ENCODE measurements at places on chromosomes 3 and 15.

DNA sequence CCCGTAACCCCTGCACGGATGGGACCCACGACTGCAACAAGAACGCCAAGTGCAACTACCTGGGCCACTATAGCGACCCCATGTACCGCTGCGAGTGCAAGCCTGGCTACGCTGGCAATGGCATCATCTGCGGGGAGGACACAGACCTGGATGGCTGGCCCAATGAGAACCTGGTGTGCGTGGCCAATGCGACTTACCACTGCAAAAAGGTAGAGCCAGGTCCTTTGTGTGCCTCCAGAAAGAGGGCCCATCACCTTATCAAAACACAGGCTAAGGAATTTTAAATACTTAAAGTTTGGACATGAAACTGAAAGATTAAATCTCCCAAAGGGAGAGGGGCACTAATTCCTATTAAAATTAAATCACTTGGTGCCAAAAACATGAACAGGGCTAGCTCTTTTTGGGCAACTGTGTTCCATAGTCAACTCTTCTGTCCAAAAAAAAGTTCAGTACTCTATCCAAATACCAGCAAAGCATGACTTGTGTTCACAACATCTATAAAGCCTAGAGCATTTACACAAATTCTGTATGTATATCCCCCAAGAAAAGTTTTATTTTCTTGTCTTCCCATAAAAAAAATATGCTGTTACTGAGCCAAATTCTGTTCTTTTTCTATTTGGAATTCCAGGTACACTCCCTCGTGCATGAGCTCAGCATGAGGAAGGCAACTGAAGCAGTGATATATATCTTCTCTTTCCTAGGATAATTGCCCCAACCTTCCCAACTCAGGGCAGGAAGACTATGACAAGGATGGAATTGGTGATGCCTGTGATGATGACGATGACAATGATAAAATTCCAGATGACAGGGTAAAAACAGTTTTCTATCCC, 9.2 kb downstream of the THBS1 start:
- DNase-seq = no peak
- H3K36me3 ChIP-seq = peaks cover 100% of the 10 kb centered on the region
- peaks cover 9% of the 10 kb centered on the region for H3K4me1 ChIP-seq
- H3K27me3 ChIP-seq = no peaks in the 10 kb centered on the region
- H3K27ac ChIP-seq = no peak overlapping the region

- H3K27ac ChIP-seq = no peak overlapping the region
- no peaks in the 10 kb centered on the region for H3K36me3 ChIP-seq
- DNase-seq = no peak
- no peaks in the 10 kb centered on the region for H3K27me3 ChIP-seq
- no peaks in the 10 kb centered on the region for H3K4me1 ChIP-seq
These were observed 12.1 kb downstream of the TMOD3 start for GRCh38 chr15:51841406-51842040.

- H3K27ac ChIP-seq = no peak overlapping the region
- no peak for DNase-seq
- no peaks in the 10 kb centered on the region for H3K4me1 ChIP-seq
- no peak overlapping the region for H3K4me3 ChIP-seq
- H3K36me3 ChIP-seq = no peaks in the 10 kb centered on the region
These were observed 2.6 kb upstream of the ACOX2 start for GRCh38 chr3:58539626-58540025.

- no peaks in the 10 kb centered on the region for H3K36me3 ChIP-seq
- H3K4me3 ChIP-seq = no peak overlapping the region
- DNase-seq = no peak
- H3K4me1 ChIP-seq = no peaks in the 10 kb centered on the region
- H3K27me3 ChIP-seq = no peaks in the 10 kb centered on the region
These were observed 100.6 kb downstream of the IL1RAP start for GRCh38 chr3:190614226-190615059.

GRCh38 chr3:138172625-138173024, 2.1 kb downstream of the DBR1 start:
- H3K27me3 ChIP-seq = no peaks in the 10 kb centered on the region
- peaks cover 23% of the 10 kb centered on the region for H3K4me1 ChIP-seq
- peaks cover 39% of the 10 kb centered on the region for H3K36me3 ChIP-seq
- DNase-seq = no peak

- H3K27me3 ChIP-seq = no peaks in the 10 kb centered on the region
- no peak for DNase-seq
- H3K36me3 ChIP-seq = no peaks in the 10 kb centered on the region
- no peak overlapping the region for H3K27ac ChIP-seq
- no peak overlapping the region for H3K4me3 ChIP-seq
These were observed 50.7 kb upstream of the C3orf49 start for GRCh38 chr3:63768386-63768785.

- no peaks in the 10 kb centered on the region for H3K4me1 ChIP-seq
- peak overlapping the region; percentile 56 for H3K27ac ChIP-seq
- no peaks in the 10 kb centered on the region for H3K36me3 ChIP-seq
- H3K4me3 ChIP-seq = peak overlapping the region; percentile 5
- no peaks in the 10 kb centered on the region for H3K27me3 ChIP-seq
These were observed 1.8 kb downstream of the PSTPIP1 start for GRCh38 chr15:76996526-76997401.

DNA sequence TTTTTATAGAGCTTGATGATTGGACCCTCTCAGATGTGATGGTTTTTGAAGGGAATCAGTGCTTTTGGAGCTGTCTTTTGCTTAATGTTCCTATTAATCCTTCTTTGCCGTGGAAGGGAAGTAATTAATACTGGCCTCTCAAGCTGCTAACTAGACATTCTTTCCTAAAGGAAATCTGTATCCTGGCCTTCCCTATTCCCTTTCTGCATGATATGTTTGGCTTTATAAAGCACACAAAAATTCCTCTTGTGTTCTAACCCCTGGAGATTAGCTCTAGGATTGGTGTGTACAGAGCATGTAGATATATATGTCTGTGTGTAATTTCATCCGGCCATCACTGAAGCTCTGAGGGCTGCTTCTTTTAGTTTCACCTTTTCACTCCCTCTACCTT, 6.9 kb downstream of the ATXN7 start:
- no peak for DNase-seq
- peaks cover 5% of the 10 kb centered on the region for H3K4me1 ChIP-seq
- no peaks in the 10 kb centered on the region for H3K27me3 ChIP-seq

GRCh38 chr3:186589121-186589520, 18.6 kb downstream of the DNAJB11 start:
- no peak overlapping the region for H3K27ac ChIP-seq
- peaks cover 23% of the 10 kb centered on the region for H3K36me3 ChIP-seq
- no peak for DNase-seq
- no peaks in the 10 kb centered on the region for H3K4me1 ChIP-seq

DNA sequence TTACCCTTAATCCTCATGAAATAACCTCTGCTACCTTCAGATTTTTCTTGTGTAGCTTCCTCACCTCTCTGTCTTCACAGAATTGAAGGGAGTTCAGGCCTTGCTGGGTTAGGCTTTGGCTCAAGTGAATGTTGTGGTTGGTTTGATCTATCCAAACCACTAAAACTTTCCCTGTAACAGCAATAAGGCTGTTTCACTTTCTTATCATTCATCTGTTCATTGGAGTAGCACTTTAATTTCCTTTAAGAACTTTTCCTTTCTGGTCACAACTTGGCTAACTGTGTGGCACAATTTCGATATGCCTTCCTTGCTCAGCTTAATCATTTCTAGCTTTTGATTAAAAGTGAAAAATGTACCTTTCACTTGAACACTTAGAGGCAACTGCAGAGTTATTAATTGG, 129.8 kb downstream of the NR1I2 start:
- H3K36me3 ChIP-seq = peaks cover 7% of the 10 kb centered on the region
- H3K27ac ChIP-seq = no peak overlapping the region
- no peak for DNase-seq

GRCh38 chr3:31962801-31963205, 18.3 kb downstream of the OSBPL10 start:
- peaks cover 31% of the 10 kb centered on the region for H3K4me1 ChIP-seq
- no peaks in the 10 kb centered on the region for H3K27me3 ChIP-seq
- H3K27ac ChIP-seq = no peak overlapping the region
- no peak overlapping the region for H3K4me3 ChIP-seq

- no peak overlapping the region for H3K27ac ChIP-seq
- no peaks in the 10 kb centered on the region for H3K36me3 ChIP-seq
- no peak overlapping the region for H3K4me3 ChIP-seq
- H3K4me1 ChIP-seq = no peaks in the 10 kb centered on the region
- H3K27me3 ChIP-seq = no peaks in the 10 kb centered on the region
- DNase-seq = no peak
These were observed 20.3 kb upstream of the NOX5 start for GRCh38 chr15:68994149-68994548.

DNA sequence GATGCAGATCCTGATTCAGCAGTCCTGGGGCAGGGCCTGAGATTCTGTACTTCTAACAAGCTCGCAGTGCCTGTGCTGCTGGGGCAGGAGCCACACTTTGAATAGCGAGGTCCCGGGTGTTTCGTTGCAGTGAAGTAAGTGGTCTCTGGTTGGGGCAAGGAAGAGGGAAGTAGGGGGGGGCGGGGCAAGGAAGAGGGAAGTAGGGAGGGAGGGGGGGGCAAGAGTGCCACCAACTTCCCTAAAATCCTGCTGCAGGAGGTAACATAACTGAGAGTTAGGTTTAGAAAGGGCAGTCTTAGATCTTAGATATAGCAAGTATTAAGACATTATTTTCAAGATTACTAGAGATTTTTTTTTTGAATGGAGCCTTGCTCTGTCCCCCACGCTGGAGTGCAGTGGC, 35.5 kb downstream of the CRTAP start:
- no peak for DNase-seq
- H3K27ac ChIP-seq = no peak overlapping the region
- no peak overlapping the region for H3K4me3 ChIP-seq
- no peaks in the 10 kb centered on the region for H3K27me3 ChIP-seq
- peaks cover 7% of the 10 kb centered on the region for H3K36me3 ChIP-seq

- no peak overlapping the region for H3K4me3 ChIP-seq
- DNase-seq = no peak
- no peaks in the 10 kb centered on the region for H3K36me3 ChIP-seq
- H3K4me1 ChIP-seq = no peaks in the 10 kb centered on the region
These were observed 71.9 kb downstream of the CSNK1G1 start for GRCh38 chr15:64284042-64284441.

- H3K4me1 ChIP-seq = no peaks in the 10 kb centered on the region
- no peaks in the 10 kb centered on the region for H3K36me3 ChIP-seq
- H3K27me3 ChIP-seq = no peaks in the 10 kb centered on the region
- no peak for DNase-seq
These were observed 101.5 kb upstream of the CPNE4 start for GRCh38 chr3:132136334-132136716.

DNA sequence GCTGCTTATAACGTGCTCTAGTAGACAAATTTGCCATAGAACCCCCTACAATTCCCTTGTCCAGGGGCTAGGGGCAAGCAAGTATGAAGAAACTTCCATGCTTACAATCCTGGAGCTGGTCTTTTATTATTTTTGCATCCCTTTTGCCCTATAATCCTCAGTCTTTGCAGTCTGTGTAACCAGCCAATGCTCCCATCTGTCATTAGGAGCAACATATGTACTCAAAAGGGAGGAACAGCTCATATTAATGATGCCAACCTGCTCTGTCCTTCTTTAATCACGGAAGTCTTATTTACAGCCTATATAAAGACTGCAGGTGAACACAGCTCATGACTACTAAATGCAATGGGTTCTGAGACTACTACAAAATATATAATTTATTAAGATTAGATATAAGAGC, 263.3 kb downstream of the ZIC1 start:
- no peaks in the 10 kb centered on the region for H3K36me3 ChIP-seq
- H3K4me3 ChIP-seq = no peak overlapping the region
- no peak overlapping the region for H3K27ac ChIP-seq

Measured in right atrium auricular region (tissue), 2 donors.